Stimulated activated CD8-positive, alpha-beta memory T cell treated with anti-CD3 and anti-CD28 coated beads, Interleukin-7, amount 100 ng/mL, for 1 hour (primary cell): ENCODE measurements at places on chromosomes 2 and 18.

DNA sequence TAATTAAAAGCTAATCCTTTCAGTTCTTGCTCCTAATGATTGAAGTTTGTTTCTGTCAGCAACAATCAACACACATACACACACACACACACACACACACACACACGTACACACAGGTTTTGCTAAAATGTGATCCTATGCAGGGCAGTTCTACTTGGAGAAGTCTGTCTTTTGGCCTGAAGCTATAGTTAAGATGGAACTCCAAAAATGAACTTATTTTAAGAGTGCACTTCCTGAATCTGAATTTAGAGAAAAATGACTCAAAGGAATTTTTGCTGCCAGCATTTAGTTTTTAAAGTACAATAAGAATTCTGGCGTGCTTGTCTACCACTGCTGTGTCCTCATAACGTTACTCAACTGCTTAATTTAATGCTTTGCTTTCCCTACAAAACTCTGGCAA lies 6.6 kb downstream of the GALNT5 start:
- DNase-seq = no peak

DNA sequence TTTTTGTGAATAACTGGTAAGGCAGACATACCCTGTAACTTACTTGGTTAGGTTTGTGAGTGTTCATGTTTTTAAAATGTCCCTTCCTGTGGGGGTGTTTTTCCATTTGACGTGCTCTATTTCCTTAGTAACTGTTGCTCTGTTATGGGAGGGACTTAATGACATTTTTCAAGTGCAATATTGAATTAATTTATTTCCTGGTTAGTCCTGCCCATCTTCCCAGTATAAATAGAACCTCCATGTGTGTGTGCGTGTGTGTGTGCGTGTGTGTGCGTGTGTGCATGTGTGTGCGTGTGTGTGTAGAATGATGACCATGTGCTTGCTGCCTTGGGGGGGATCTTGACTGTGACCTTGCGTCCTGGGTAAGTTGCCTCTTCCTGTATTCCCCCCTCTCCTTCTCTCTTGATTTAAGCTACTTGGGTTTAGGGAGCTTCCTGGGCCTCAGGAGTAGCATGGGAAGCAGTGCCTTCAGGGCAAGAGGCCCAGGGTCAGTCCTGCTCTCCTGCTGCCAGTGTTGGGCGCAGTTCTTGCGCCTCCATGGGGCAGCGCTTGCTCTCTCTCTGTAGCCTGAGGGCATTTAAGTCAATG lies 163.9 kb downstream of the LDLRAD4 start:
- DNase-seq = no peak

DNA sequence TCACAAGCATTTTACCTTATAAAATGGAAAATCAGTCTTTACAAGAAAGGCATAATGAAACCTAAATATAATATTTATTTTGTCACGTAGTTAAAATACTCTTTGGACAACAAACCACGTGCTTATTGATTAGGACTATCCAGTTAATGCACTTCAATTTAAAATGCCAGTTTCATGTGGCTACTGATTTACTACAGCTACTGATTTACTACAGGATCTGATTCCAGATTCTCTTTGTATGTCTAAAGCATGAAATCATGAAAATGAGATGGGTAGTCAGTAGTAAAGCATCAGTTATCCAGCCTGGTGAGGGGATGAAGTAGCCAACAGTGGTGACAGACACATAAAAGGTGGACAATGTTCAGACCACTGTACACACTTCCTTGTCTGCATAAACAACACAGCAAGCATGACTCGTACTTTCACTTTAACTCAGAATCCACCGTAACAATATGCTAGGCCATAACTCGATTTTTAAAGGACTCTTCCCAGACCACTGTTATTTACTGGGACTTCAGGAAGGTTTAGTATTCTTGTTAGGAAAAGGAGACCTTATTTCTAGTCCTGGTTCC lies 24.9 kb downstream of the ACAA2 start:
- no peak for DNase-seq

DNA sequence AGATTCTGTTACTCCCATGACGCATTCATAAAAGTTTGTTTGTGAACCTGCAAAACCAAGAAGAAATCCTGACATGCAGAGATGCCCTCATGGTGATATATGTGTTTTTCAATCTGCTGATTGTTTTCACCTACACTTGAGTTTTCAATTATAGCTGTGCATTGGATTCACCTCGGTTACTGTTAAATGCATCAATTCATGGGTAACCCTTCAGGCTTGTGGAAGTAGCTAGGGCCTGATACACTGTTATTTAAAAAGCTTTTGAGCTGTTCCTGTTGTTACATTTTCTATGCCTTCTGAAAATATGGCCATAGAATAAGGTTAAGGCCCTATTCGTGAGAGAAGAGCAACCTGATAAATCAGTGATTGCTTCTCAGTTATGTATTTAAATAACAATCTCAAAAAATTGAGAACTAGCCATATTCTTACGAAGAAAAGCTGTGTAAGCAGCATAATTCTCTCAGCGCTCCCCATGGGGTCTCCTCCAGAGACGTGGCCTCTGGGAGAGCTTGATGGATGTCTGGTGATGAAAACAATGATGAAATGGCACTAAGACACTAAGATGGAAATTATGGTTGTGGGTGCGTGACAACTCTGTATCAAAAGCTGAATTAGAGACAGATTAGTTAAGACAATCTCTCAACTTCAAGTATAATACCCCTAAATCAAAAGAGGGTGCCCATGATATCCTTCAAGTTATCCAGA lies 60.5 kb downstream of the RIT2 start:
- DNase-seq = no peak

- DNase-seq = no peak
Observed at GRCh38 chr2:99445065-99445464, 44.8 kb downstream of the REV1 start.

- no peak for DNase-seq
Observed at GRCh38 chr2:218005028-218005427, 2.2 kb upstream of the TNS1 start.

- DNase-seq = no peak
Observed at GRCh38 chr18:26479065-26479680, 69.2 kb downstream of the KCTD1 start.

GRCh38 chr2:24763843-24764242 lies 29.3 kb downstream of the PTRHD1 start:
- no peak for DNase-seq

- no peak for DNase-seq
Observed at GRCh38 chr2:174399171-174399570, 3.6 kb downstream of the SCRN3 start.

DNA sequence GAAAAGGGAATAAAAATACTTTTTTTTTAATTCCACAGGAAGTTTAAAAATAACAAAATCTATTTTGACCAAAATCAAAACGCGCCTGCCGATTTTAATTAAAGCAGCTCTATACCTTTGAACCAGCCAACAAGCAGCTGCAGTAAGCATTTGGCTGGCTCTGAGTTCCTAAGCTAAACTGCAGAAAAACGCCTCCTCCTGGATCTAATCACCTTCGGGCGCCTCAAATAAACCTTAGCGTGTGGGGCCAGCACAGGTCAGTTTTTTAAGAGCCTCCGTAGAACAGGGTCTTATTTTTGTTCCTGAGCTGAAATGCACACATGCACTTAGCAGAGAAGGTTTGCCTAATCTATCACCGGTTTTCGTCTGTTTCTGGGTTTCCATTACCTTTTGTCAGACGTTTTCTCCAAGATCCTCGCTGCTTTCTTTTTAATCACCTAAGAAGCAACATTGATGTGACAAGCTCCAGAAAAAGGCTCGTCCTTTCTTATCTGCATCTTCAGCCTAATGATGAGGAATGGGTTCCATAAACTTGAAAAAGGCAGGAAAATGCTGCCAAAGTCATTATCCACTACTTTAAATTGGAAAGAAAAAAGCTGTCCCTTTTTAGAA lies 64.7 kb upstream of the HNRNPA3 start:
- no peak for DNase-seq

- DNase-seq = no peak
Observed at GRCh38 chr2:128410035-128410757, 91.5 kb upstream of the HS6ST1 start.

- DNase-seq = no peak
Observed at GRCh38 chr18:70290482-70291294, 1.8 kb downstream of the SOCS6 start.

DNA sequence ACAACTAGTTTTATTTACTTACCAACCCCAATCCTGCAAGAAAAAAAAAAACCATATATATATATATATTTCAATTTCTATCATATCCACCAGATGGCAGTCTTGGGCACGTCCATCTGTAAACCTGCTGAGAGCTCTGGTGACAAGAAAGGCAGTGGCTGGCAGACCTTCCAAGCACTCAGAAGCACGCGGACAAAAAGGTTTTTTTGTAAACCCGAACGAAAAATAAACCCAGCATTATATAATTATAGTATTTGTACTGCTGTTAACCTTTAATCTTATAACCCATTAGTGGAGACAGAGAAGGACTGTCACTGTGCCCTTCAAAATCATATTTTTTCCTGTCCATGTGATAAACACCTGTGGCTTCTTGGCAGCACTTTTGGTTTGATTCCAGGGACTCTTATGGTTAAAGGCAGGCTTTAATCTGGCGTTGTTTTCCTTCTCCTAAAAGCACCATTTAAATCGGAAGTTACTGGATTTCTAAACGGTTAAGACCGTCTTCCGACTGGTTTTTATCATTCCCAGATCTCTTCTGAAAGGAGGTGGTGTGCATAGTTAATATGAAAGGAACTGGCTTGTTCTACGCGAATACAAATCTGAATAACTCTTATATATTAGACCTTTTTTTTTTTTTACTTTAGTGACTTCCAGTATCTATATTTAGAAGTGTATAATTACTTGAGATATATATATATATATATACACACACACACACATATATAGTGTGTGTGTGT lies 31.0 kb upstream of the SLC3A1 start:
- no peak for DNase-seq

- no peak for DNase-seq
Observed at GRCh38 chr2:174013315-174013751, 48.2 kb upstream of the SP3 start.

DNA sequence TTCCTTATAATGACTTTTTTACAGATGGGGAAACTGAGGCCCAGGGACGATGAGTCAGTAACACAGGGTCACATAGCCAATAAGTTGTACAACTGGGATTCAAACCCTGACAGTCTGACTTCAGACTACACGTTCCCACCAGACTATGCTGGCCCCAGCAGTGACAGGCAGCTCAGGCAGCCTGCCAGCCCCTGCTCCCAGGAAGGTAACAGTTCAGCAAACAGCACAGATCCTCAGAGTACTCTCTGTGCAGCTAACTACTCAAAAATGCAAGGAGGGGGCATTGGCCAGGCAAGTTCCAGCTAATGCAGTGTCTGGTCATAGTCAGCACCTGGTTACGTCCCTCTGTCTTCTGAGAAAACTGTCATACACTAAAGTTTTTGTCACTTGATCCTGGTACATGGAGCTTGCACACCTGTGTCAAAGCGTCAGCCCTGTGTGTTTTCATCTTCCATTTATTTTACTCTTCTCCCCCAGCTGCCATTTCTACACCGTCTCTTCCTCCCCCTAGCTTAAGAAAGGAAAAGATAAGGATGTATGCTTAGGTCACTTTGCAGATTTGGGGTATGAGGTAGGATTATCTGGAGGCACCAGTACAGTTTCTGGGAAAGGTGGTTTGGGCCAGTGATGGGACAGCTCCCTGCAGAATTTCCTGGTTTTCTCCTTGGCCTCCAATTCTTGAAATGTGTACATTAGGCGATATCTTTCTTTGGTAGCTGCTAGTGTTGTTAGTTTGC lies 4.5 kb downstream of the SMARCAL1 start:
- no peak for DNase-seq

- no peak for DNase-seq
Observed at GRCh38 chr18:68735483-68736343, 20.8 kb upstream of the TMX3 start.

GRCh38 chr2:3265981-3266924 lies 111.4 kb downstream of the EIPR1 start:
- no peak for DNase-seq

DNA sequence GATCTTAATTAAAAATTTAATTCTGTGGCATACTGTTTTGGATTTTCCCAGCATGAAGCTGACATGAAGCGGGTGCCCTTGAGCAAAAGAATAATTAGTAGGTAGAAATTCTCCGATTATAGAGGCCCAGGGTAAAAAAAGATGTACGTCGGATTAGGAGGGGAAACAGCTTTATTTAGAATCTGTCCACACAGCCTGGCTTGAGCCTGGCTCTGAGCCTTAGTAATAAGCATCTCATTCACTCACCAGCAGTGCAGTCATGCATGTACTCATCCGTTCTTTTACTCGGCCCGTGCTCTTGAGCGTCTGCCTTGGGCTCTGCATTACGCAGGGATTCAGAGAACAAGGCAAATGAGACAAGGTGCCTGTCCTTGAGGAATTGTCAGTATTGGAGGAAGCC lies 219.3 kb downstream of the AGAP1 start:
- no peak for DNase-seq

DNA sequence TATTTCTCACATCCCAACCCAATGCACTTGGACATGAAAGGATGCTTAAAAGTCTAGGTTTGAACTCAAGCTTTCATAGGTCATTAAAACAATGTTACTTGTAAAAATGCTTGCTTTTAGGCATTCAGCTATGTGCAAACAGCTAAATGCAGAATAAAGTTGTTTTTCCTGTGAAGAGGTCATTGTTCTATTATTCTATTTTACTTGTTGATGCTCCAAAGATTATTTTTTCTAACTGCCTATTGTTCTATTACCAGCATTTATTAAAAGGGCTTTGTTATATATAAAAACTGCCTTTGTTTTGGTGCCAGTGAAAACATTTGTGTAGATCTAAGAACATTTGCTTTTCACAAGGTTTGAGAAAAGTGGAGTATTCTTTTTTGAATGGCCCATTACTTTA lies 49.4 kb downstream of the TMEM178A start:
- DNase-seq = no peak

- no peak for DNase-seq
Observed at GRCh38 chr2:110804915-110805314, 72.5 kb downstream of the ACOXL start.

DNA sequence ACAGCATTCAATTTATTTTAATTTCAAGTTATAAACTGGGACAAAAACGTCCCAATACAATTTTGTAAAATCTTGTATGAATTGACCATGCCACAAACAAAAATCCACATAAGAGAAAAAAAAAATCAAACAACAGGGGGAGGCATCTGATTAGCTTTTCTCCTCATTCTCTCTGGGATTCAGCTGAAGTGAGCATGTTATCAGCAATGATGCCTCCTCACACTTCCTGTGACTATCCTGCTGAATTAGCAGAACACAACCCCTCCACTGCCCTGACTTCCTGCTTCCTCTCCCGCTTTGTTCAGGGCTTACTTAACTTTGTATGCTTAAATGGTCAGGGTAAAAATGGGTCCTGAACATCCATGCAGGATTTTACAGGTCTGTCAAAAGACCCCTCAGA lies 132.2 kb upstream of the ITGB6 start:
- no peak for DNase-seq

GRCh38 chr18:24002479-24002878 lies 12.1 kb upstream of the TTC39C start:
- no peak for DNase-seq

DNA sequence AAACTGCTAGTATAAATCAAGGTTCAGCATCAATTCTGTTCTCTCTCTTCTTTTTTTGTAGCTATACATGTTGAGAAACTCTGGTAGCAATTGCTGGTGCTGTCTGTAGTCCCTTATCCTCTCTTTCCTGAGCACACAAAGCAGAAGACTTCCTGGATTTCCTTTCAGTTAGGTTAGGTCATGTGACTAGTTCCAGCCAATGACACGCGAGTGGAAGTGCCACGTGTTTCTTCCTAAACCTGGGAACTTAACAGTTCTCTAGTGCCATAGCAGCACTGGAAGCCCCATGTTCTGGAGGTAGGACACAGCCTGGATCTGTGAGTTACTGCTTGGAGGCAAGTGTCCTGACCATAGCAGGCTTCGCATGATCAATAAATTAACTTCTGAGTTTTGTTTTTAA lies 125.9 kb downstream of the PLA2R1 start:
- no peak for DNase-seq

GRCh38 chr18:54850598-54850997 lies 22.3 kb downstream of the RAB27B start:
- DNase-seq = no peak
